ENCODE measurements at places on chromosomes 7 and 10.
A peak's percentile ranks its signal among the peaks of the same experiment; 100 is the strongest.

- DNase-seq, result no peak
These were observed 34.8 kb upstream of the MKI67 start for GRCh38 chr10:128161031-128161430.

DNA sequence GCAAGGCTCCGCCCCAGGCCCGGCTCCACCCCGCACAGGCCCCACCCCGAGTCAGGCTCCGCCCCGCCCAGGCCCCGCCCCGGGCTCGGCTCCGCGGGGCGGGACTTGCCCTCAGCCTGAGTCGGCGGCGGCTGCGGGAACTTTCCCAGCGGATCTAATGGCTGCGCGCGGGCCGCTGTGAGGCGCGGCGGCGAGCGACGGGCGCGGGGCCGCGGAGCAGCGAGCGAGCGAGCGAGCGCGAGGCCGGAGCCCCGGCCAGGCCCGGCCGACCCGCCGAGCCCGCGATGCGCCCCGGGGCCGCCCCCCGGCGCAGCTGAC is at the start of gene INPP5A:
Gene INPP5A (plus strand): TSS at position 104 of the 318 bp plus-strand sequence. CDS start 310 bp downstream, outside the sequence.
- no peak for DNase-seq

DNA sequence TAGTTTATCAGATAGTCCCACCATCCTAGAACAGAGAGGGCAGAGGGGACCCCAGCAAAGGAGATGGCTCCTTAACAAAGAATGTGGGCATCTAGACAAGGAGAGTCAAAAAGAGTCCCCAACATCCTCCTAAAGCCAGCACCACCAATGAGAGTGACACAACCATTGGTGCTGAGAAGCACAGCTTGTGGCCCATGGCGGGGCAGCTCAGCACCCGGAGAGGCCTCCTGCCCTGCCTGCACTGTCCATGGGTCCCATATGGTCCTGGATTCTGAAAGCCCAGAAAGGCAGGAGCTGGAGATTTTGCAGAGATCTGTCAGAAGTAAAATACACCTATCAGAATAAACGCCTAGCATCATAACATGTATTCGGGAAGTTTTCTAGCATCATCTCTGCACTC is 311.8 kb upstream of the ZNF32 start:
- DNase-seq, result no peak

GRCh38 chr7:2282185-2282751 is 32.0 kb downstream of the SNX8 start:
- no peak for DNase-seq

- no peak for DNase-seq
These were observed 219.6 kb downstream of the DOCK4 start for GRCh38 chr7:111986601-111987000.

- peak; percentile 17 for DNase-seq
These were observed 246.7 kb downstream of the ETV1 start for GRCh38 chr7:13742811-13743210.

GRCh38 chr7:22444181-22444971 is 55.6 kb downstream of the STEAP1B start:
- DNase-seq, result no peak

DNA sequence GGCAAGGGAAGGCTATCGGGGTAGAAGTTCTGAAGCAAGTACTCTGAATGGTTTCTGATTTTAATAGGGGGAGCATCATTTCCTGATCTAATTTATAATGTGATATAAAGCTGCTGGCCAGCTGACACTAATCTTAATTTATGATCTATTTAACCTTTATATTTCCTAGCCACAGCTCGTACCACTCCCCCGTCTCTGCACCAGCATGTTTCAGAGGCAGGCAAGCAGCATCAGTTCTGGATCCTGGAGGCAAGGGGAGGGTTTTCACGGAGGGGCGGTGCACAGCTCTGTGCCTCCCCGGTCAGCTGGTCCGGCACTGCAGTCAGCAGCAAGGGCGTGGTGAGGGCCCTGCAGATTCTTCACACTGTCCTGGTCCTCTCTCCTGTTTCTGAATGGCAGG is 30.0 kb downstream of the MGMT start:
- DNase-seq, result no peak

DNA sequence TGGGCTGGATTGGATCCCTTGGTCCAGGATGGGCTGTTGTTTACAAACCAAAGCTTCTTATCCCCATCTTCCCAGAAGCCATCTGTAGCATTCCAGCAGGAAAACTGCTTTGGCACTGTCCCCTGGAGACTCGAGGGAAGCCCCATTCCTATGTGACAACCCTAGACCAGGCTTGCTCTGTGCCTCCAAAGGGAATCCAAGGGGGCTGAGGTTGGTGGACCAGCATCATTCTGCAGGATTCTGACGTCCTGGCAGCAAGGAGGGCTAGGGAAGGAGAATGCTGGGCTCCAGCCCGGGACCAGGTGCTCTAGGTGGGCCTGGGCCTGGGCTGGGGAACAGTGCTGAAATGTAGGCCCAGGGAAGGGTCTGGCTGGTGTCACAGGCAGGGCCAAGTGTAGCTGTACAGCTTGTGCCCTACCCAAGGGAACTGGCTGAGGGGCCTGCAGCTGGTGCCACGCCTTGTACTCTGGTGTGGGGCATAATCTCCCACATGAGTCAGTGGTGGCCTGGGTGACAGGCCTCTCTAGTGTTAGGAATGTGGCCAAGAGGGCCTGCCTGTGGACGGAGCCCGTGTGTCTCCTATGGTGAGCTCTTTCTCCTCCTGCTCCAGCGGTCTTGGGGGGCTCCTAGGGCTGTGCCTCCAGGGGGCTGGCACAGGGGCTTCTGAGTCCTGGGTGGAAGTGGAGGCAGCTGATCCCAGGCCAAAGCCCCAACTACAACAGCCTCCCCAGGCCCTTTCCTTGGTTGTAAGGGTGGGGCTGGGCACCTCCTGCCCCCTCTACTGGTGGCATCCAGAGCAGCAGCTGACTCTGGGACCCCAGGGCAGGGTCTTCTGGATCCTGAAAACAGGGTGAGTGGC is 25.2 kb downstream of the TRIM8 start:
- no peak for DNase-seq

DNA sequence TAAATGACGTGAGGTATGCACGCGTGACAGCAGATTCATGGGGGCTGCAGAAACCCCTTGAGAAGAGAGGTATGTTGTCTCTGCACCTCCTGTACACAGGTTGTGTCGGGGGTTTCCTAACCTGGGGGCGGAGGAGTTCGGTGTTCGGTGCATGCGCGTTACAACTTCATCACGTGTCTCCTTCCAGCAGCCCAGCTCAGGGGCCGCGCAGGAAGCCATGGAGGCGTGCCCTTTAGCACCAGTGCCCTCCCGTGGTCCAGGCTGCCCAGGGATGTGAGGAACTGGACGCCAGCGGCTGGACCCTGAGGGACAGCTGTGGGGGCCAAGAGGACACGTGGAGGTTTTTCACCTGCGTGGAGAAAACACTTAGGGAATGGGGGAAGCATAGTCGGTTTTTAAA is 186.4 kb downstream of the EBF3 start:
- no peak for DNase-seq

GRCh38 chr7:155814316-155815276 is 2.3 kb upstream of the SHH start:
- no peak for DNase-seq

GRCh38 chr7:8115547-8116402 is 146.2 kb downstream of the ICA1 start:
- no peak for DNase-seq

- no peak for DNase-seq
These were observed 992 bp upstream of the MGMT start for GRCh38 chr10:129465796-129466702.

GRCh38 chr7:86733783-86734182 is 90.1 kb downstream of the GRM3 start:
- DNase-seq, result no peak

DNA sequence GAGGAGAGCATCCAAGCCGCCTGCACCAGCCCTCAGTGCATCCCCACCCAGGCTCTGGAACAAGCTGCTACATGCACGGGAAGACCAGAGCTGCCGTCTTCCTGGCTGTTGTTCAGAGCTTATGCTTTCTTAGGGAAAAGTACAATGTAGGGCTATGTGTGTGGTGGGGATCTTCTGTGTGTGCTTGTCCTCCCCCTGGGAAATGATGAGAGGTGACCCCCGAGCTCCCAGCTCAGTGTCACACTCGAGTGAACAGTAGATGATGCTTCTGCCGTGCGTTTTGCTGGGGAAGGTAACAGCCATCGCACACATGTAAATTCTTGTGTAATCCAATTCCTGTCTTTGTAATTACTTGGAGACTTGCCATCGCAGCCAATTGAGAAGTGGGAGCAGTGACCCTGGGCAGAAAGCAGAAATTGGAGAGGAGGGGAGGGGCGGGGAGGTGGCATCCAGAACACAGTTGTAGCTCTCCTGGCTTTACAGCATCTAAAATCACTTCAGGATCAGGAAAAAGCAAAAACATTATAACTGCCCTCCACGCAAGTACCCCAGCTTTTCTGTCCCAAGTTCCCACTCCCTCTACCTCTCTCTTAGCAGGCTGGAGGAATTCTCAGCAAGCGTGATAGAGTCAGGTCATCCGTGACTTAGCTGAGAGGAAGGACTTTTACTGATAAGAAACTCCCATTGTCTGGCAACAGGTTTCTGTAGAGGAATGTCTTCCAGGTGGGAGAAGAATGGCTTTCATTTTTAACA is 149.6 kb downstream of the TCF7L2 start:
- no peak for DNase-seq

GRCh38 chr10:33094263-33095051 is 136.4 kb upstream of the ITGB1 start:
- no peak for DNase-seq

- DNase-seq, result no peak
These were observed 591.1 kb downstream of the SDK1 start for GRCh38 chr7:3892157-3892556.

- DNase-seq, result no peak
These were observed 22.4 kb upstream of the AHR start for GRCh38 chr7:17275749-17276671.

DNA sequence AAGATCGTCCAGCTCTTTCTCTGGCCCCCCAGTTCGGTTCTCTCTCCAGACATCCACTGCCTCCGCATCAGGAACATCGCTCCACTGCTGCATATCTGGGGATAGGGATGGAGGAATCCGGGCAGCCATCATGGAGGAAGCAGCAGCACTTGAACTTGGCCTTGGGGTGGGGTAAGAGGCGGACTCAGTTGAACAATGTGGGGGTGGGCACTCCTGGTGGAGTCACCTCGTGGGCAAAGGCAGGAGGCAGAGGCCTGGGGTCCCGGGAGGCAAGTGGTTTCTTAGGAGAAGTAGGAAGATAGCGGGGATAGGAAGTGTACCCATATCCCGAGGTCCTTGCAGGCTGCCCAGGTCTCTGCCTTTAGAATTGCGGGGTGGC is 98.3 kb downstream of the CHST15 start:
- DNase-seq, result no peak

DNA sequence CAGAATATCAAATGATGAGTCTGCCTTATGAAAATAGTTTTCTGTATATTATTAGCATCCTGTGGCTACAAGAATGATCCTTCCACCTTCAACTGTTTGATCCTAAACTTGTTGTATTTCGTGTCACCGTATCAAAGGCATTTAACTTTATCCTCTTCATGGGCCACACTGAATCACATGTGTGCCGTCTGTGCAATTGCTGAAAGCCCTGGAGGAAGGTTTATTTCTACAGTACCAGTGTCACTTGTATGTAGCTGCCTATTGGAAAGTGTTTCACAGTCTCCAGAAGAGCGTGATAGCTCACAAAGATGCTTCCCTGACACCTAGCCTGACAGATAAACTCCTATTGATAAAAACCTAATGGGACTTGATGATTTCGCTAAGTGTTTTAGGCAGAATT is 94.5 kb downstream of the ITGA8 start:
- DNase-seq, result no peak

DNA sequence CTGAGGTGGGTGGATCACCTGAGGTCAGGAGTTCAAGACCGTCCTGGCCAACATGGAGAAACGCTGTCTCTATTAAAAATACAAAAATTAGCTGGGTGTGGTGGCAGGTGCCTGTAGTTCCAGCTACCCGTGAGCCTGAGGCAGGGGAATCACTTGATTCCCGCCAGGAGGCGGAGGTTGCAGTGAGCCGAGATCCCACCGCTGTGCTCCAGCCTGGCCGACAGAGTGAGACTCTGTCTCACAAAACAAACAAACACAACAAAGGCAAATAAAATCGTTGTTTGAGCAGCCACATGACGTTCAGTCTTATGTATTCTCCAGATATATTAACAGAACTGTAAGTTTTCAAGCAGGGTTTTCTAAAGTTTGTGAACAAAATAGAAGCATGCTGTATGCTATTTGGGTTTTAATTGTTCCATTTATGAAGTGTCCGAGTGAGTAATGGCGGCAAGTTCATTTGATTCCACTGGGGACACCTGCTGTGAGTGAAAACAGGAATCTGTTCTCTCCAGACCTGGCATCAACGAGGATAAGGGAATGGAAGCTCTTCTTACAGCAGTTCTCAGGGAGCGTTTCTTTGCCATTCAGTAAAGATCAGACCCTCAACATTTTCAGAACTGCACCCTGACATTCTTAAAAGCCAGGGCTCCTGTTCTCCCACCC is 122.5 kb upstream of the PITRM1 start:
- DNase-seq, result peak; percentile 82

GRCh38 chr7:37920305-37920848 is at the start of gene EPDR1:
TSS of gene EPDR1 (plus strand) at chr7:37920640. CDS start at chr7:37920940, 300 bp downstream.
- DNase-seq, result peak; percentile 47

- DNase-seq, result no peak
These were observed 455.8 kb downstream of the XPNPEP1 start for GRCh38 chr10:109467551-109467950.

DNA sequence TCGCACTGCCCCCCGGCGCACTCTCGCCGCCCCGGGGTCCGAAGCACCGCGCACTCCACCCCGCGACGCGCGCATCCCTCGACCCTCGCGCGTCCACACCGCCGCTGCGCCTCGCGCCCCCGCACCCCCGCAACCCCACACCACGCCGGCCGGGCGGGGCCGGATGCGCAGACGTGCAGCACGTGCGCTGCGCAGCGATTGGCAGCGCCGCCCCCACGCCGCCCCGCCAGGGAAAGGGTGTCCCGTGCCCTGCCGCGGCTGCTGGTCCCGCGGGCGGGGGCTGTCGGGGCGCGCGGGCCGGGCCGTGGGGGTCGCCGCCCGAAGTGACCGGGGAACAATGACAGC is 53.7 kb upstream of the KDM7A start:
- DNase-seq, result no peak

DNA sequence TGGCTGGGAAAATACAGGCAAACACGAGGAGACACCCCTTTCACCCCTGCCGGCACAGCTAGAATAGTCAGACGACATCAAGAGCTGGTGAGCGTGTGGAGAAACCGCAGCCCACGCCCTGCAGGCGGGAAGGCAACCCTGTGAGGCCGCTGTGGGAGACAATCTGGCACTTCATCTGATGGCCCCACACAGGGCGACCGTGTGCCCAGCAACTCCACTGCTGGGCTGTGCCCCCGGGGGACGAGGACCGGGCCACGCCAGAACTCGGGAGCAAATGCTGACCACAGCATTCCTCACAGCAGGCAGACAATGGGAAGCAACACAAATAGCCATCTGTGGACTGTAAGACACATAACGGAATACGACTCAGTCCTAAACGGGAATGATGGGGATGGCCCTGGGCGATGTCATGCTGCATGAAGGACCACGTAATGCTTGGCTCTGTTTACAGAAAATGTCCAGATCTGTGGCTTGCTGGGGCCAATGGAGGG is 58.9 kb downstream of the CFAP46 start:
- no peak for DNase-seq

DNA sequence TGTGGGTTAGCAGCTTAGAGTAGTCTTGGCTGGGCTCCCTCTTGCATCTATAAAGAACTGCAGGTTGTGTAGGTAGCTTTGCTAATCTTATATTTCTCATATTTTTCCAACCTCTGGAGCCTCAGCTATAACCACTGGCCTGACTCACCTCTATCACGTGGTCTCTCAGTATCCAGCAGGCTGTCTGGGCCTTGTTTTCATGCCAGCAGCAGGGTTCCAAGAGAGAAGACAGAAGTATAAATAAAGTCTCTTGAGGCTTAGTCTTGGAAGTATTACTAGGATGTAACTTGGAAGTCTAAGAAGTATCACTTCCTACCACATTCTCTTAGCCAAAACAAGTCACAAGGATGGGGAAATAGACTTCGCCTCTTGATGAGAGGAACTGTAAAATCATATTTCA is 73.3 kb downstream of the WIPF3 start:
- DNase-seq, result no peak

All from NCI-H774 (cell line).